ENCODE measurements at places on chromosomes 2 and 18.

- peak; percentile 76 for DNase-seq
These were observed 155.2 kb downstream of the SH3BP4 start for GRCh38 chr2:235106874-235107639.

DNA sequence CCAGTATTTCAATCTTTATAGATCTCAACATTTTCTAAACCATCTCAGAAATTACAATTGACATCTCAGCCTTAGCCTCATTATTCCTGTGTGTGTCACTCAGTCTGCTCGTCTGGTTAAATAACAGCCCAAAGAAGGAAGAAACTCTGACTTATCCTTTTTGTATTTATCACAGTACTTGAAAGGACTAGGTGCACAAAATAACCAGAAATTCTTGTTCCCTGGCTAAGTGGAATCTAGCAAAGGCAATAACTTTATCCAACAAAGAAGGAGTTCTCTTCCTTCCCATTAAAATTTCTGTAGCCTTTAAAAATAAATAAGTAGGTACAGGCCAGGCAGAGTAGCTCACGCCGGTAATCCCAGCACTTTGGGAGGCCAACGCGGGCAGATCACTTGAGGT is 139.9 kb upstream of the PID1 start:
- DNase-seq = no peak

DNA sequence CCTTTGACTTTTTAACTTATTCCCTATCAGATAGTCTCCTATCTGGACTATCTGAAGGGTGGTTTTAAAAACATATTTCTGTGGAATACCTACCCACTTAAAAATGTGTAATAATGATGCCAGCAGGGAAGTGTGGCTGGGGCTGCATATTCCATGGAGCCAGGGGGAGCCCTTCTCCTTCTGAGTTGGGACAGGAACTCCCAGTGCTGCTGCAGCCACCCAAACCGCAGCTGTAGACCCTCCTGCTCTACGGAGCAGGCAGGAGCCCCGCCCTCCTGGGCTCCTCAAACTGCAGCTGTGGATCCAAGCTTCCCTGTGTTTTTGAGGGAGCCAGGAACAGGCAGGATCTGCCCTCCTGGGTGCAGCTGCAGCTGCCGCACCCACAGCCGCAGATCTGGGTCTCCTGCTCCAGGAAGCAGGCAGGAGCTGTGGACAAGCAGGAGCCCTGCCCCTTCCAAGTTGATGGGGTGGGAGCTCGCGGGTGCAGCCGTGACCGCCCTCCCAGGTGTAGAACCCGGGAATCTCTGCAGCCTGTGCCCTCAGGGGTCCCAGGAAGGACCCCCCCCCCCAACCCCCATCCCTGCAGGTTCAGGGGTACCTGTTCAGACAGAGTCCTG is 57.8 kb downstream of the PDK1 start:
- DNase-seq = no peak

GRCh38 chr2:218017211-218018053 is 14.6 kb upstream of the TNS1 start:
- no peak for DNase-seq

DNA sequence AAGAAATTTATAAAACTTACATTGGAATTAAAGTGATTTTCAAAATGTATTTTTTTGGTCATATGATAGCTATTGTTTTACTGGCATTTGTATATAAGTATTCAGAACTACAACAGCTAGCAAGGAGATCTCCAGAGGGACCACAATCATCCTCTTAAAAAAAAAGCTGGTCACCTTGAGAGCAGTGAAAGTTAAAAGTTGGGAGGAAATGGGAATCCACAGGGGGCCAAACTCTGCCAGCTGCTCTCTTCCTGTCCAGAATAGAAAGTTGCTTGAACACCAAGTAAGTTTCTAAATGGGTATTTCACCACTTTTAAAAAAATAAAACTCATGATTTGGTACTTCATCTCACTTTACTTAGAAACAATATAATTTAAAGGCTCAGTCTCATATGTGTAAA is 1025.1 kb downstream of the LRP1B start:
- no peak for DNase-seq

DNA sequence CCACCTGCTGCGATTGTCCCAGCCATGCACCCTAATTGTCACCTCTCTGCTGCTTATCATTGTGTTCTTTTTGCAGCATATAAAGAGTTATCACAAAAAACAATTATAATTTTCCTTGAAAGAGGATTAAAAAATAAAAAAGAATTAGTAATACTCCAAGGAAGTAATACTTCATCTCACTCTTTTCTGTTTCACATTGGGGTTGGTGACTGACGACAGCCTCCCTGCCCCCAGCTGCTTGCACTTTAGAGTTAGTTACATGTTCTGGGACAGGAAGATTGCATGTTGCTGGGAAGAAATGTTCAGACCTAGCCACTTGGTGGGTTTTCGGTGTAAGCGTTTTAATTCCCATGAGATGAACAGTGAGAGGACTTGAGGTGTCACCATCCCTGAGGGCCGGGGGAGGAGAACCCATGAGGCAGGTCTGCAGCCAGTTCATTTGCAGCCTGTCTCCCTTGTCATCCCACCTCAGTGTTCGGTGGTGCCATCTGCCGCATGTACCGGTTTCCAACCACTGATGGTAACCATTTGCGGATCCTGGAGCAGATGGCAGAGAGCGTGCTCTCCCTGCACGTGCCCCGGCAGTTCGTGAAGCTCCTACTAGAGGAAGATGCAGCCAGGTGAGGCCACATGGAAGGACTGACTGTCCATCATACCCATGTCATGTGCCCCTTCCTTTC is 69.1 kb downstream of the COA5 start:
- no peak for DNase-seq

DNA sequence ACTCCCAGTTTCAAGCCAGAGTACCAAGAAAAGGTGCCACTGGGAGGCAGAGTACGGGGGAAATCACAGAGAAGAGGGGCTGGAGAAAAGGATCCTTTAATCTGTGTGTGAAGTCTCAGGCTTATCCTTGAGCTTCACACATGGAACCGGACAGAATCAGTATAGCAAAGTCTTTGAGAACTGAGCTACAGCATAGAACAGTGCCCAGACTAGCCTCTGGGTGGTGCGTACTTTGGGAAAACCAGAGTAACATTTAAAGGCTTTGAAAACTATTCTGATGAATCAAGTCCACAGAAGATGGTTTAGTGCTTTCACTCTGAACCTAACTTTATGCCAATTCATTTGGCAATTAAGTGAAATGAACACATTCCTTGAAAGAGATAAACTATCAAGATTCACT is 83.1 kb downstream of the BABAM2 start:
- DNase-seq = no peak

DNA sequence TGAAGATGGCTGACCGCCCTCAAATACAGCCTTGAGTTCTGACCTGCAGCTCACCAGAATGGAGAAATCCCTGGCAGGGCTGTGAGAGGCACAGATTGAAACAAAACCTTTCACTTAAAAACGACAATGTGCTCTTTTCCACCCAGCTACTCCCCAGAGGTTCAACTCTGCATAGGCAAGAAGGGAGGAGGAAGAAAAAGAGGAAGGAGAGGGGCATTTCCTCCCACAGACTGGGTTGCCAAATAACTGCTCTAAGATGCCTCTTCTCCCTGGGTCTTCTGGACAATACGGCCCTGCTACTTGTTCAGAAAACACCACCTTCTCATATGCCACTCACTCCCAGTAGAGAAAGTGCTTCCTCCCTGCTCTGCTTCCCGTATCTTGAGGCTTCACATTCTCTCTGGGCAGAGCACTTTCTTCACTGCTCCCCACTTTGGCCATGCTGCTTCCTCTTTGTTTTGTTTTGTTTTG is 136.4 kb upstream of the SLC1A4 start:
- DNase-seq = no peak

GRCh38 chr2:178527592-178527991 is 47.3 kb downstream of the PLEKHA3 start:
- DNase-seq = no peak

DNA sequence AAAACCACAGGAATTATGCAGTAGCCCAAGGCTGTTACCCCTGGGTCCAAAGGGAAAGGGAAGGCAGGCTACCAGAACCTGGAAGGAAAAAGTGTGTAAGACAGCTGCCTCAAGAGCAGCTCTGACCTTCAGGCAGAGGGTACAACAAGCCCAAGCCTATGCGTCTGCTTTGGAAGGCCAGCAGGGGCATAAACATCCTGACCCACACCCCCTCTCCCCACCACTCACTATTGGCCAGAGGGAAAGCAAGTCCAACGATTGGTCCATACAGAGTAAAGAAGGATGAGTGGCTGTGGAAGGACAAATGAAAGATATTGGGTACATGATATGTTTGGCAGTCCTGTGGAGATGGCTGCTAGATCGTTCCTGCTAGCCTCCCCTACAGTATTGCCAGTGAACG is 227.6 kb upstream of the HNRNPA3 start:
- no peak for DNase-seq

DNA sequence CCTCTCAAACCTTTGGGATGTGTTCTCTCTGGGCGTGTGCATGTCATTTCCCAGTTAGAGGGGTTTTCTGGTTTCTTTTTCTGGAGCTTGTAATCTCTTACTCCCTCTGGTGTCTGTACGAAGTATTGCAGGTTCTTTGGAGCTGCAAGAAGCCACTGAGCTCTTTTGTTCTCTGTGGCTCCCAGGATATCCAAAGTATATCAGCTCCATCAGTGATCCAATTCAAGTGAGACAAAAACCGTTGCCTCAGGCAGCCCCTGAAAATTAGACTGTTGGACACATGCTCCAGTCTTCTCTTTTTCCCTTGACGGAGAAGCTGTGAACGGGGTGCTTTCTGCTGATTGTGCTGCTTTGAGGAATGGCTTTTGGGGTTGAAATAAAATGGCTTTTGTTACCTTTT is 59.0 kb upstream of the LDLRAD4 start:
- DNase-seq = peak; percentile 10

- DNase-seq = no peak
These were observed 23.1 kb downstream of the PPM1B start for GRCh38 chr2:44191739-44192138.

DNA sequence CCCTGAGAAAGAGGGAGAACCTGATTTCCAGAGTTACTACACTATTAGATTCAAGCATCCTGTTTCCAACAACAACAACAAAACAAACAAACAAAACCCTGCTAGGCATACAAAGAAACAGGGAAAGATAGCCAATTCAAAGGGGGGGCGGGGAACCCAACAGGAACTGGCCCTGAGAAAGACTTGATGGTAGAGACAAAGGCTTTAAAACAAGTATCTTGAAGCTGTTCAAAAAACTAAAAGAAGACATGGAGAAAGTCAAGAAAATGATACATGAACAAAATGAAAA is 147.1 kb downstream of the THADA start:
- no peak for DNase-seq

GRCh38 chr2:57373530-57373929 is 673.1 kb upstream of the VRK2 start:
- no peak for DNase-seq

GRCh38 chr2:81658227-81658626 is 1353.7 kb upstream of the LRRTM1 start:
- no peak for DNase-seq

GRCh38 chr2:206031162-206031784 is 54.7 kb downstream of the INO80D start:
- DNase-seq = no peak

DNA sequence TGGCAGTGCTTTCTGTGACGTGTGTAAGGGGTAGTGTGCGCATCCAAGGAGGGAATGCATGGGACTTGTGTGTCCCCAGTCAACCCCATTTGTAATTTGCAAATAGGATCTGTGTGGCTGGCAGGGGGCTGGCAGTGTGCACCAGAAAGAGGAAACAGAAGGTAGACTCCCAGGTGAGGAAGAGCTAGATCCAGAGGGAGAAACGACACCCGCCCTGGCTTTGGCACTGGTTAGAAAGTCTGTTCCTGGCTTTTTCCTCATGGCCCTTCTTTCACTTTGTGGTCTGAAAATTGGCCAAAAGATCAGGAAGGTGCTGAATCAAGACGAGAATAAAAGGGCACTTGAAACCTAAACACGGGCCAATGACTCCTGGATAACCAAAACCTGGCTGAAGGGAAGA is 33.3 kb downstream of the PRKCE start:
- DNase-seq = no peak

DNA sequence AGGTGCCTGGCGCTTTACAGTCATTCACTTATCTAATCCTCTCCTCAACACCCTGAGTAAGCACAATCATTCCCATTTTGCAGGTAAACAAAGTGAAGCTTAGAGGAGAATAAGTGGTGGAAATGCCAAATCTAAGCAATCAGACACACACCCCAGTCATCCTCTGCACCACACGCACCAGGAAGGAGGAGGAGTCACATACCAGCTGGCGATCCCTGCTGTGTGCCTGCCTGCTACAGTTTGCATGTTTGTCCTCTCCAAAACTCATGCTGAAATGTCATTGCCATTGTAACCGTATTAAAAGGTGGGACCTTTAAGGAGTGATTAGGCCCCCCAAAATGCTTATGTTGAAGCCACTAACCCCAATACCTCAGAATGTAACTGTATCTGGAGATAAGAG is 93.7 kb downstream of the LOXHD1 start:
- no peak for DNase-seq

- DNase-seq = no peak
These were observed 257.3 kb downstream of the GLI2 start for GRCh38 chr2:120992791-120993555.

- peak; percentile 75 for DNase-seq
These were observed 21.7 kb downstream of the ADD2 start for GRCh38 chr2:70746094-70746974.

DNA sequence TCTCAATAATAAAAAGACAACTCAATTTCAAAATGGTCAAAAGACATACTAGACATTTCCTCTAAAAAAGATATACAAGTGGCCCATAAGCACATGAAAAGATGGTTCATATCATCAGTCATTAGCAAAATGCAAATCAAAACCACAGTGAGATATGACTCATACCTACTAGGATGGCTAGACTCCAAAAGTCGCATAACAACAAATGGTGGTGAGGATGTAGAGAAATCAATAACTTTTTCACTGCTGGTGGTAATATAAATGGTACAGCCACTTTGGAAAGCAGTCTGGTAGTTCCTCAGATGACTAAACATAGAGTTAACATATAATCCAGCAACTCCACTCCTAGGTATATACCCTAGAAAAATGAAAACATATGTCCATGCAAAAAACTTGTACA is 242.3 kb upstream of the NOL4 start:
- no peak for DNase-seq

GRCh38 chr2:17578466-17578928 is 38.0 kb downstream of the VSNL1 start:
- DNase-seq = peak; percentile 60

GRCh38 chr18:49721981-49722380 is 91.4 kb downstream of the ACAA2 start:
- no peak for DNase-seq

GRCh38 chr18:74457043-74457724 is at the start of gene DIPK1C:
Gene DIPK1C, minus strand, starts transcription at chr18:74457308. Its CDS starts 49 bp downstream, at chr18:74457259.
- no peak for DNase-seq

- no peak for DNase-seq
These were observed at the start of gene PPM1B for GRCh38 chr2:44168681-44169154. Gene PPM1B, plus strand, starts transcription at chr2:44168875. Its CDS starts 32,325 bp downstream, at chr2:44201200.

GRCh38 chr2:43191947-43192516 is 34.4 kb downstream of the ZFP36L2 start:
- no peak for DNase-seq

Data from NCI-H510A treated with DMSO at 0.1 percent for 48 hours (cell line).